ENCODE measurements at places on chromosomes 7 and 10. TPM values are rescaled to one million over a fixed set of nuclear protein-coding genes. Genes with fewer than 3 reads are reported as not detected.

DNA sequence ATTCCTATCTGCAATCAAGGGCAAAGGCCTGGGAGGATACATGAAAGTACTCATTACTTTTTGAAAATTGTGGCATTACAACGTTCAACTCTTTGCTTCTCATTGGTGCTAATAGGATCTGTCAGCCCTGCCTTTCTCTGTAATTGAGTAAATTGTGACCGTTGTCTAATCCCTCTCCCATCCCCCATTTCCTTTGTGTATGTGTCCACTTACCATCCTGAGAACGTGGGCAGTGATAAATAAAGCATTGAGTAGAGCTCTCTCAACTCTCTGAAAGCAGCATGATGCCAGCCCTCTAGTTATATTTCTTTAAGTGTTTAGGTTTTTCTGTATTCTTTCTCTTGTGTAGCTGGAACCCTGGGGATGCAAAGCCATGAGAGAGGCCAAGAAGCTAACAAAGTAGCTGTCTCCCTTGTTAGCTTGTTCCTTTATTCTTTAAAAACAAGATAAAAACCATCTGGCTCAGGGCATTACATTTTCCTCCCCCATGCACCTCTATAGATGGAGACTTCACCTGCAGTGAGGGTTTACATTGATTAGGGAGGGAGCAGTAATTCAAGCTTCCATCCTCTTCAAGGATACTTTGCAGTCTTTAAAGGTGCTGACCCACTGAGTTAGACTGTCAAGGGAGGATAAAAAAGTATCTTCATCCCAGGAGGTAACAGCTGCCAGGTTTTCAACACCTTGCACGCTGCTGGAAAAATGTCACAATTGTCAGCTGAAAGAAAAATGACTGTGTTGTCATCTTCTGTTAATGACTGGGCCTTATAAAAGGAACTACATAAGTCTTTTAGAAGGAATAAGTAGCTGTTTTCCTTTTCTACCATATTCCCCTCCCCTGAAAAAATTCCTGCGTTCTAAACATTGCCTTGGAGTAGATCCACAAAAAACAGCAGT lies 112.3 kb downstream of the BTRC start:
- DNase-seq, result no peak

DNA sequence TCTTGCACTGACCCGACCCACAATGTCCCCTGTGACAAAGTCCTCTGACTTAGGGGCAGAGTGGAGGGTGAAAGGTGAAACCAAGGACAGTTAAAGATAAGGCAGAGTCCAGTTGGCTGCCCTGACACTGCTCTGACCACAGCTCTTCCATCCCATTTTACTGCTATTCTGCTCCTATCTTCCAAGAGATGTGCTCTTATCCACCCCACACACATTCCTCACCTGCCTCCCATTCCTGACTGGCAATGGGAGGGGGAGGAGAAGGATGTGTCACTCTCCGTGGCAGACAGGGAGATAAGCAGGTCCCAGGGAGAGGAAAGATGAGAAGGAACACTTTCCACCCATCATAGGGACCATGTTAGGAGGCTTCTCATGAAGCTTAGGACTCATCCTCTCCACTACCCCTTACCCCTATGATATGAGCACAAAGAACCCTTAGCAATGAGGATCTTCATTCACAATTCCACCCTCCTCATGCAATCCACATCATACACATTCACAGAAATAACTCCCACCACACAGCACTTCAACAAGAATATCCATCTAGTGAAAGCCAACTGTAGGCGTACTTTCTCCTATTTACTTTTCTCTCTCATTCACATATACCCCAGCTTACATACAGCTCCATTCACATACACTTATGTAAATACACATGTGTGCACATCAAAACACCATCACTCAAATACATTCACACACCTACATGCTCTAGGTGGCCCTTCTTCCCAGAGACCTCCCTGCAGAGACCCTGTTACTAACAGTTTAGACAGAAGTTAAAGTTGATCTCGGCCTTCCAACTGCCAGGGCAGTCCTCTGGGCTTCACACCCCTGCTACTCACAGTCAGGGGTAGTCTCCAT lies 6.6 kb downstream of the SYNPO2L start:
- no peak for DNase-seq

DNA sequence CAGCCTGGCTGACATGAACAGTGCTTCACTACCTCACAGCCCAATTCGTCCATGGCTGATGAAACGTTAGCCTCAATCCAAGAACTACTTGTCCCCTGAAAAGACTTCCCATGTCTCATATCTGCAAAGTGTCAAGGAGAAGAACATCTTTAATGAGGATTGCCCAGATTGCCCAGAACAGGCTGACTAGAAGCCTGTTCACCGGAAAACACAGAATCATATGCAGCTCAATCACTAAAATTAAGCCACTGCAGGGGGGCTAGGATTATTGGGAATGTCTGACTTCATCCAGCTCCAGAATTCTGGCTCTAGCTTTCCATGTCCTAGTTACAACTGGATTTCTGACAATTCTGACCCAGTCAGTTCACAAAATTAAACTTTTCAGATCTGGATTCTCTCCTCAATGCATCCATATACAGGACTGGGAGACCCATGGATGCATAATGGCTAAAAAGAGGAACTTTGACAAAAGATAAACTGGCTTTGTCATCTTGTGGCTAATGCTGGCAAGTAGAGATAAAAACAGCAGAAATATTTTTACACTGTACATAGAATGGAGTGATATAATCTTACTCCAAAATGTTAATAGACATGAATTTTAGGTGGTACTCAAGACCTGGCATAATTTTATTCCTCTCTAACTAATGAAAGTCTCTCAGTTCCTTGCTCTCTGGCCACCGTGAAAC lies 467.0 kb upstream of the POT1 start:
- no peak for DNase-seq

DNA sequence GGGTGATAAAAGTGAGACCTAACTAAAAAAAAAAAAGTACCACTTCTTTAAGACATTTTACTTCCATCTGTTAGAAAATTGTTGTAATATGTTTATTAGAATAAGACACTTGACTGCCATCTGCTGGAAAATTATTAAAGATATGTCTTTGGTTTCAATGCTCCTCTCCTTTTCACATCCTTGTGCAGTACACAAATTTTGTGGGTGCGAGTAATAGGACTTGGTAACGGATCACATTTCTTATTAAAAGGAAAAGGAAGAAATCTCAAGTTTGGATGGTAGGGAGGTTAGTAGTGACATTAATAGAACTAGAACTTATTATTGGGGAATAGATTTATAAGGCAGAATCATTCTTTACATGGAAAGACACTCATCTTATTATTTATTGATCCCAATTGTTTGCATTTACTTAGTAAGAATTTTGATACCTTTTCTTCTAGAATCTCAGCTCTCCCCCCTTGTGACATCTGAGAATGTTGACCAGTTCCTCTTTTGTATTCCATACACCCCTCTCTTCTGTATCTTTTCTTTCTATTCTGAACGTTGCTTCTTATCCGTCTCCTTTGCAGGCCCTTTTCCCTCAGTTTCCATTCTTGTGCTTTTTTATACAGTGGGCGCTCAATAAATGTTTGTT lies 43.0 kb upstream of the RPA3 start:
- peak; percentile 49 for DNase-seq

DNA sequence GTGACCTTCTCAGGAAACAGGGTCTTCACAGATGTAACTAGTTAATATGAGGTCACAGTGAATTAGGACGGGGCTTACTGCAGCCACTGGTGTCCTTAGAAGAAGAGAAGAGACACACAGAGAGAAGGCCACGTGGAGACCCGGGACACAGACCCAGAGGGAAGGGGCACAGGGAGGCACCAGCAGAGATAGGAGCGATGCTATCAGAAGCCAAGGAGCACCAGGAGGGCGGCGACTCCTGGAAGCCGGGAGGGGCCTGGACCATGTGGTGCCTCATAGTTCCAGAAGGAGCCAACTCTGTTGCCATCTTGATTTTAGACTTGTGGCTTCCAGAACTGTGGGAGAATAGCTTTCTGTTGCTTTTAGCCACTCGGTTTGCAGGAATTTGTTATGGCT lies 505.9 kb downstream of the TCERG1L start:
- no peak for DNase-seq

GRCh38 chr10:71911296-71911953 lies 52.8 kb upstream of the CHST3 start:
- no peak for DNase-seq

DNA sequence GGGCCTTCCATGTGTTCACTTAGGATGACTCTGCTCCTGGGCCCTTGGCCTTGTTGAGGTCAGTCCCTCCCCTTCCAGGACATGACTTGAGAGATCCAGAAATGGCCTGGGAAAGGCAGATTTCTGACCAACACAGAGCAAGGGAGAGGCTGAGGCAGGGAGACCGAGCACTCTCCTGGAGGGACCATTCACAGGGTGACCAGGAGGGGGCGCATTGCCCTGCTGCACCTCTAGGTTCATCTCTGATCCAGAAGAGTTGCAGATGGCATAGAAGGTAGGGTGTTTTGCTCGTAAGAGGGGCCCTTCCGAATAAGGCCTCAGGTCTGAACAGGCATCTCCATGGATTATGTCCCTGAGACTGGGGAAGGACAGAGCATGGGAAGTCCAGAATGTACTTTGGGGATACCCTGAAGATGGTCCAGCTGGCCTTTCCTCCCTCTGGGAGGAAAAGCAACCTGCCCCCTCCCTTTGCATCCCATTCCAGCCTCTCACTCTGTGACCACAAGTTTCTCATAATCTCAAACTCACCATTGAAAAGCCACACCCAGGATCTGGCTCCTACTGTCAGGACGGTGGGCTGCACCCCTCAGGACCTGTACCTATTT lies 6.6 kb downstream of the DMBT1 start:
- no peak for DNase-seq

- no peak for DNase-seq
Observed at GRCh38 chr10:29067161-29067560, 221.7 kb upstream of the LYZL1 start.

- no peak for DNase-seq
Observed at GRCh38 chr7:48307041-48307714, 135.9 kb downstream of the ABCA13 start.

GRCh38 chr7:111987115-111987826 lies 218.9 kb downstream of the DOCK4 start:
- DNase-seq, result no peak

GRCh38 chr10:5400468-5401240 lies 4.0 kb downstream of the TUBAL3 start:
- no peak for DNase-seq

GRCh38 chr10:124010563-124011131 lies 82.8 kb downstream of the CHST15 start:
- DNase-seq, result no peak

GRCh38 chr10:16905320-16905719 lies 88.1 kb upstream of the RSU1 start:
- DNase-seq, result peak; percentile 92

GRCh38 chr10:124597846-124598165 lies 136.2 kb downstream of the LHPP start:
- no peak for DNase-seq

DNA sequence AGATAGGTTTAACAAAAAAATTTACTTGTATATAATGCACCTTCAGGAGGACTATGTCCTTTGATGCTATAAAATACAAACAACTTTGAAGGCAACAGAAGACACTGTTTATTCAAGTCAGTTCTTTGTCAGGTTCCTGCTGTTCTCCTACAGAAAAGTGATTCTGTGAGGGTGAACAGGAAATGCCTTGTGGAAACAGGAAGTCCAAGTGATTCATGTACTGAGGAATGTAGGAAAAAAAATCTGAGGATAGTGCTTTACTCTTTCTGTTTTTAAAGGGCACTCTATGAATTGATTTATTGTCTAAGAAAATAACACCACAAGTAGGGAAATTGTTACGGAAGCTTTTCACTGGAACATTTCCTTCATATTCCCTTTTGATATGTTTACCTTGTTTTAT lies 171.9 kb downstream of the HDAC9 start:
- DNase-seq, result peak; percentile 17

DNA sequence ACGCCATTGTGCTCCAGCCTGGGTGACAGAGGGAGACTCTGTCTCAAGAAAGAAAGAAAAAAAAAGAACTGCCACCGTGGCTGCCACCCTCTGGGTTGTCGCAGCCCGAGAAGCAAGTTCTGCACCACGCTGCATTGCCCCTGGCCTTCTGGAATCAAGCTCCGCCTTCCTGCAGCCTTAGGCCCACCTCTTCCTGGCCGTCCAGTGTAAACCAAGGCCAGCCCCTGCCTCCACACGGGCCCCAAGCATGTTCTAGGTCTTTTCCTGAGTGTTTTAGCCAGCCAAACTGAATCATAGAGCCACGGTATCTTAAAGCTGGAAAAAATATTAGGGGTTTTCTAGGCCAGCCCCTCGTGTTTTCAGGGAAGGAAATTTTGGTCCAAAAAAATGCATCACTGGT lies 188.9 kb downstream of the CCDC3 start:
- no peak for DNase-seq

ITPRID1 gene
- 0.62 TPM for polyA plus RNA-seq

FOXI2 gene
- polyA plus RNA-seq, result 0.24 TPM

ASB15 gene
- 2.0 TPM for polyA plus RNA-seq

FOXP2 gene
- polyA plus RNA-seq, result 10.3 TPM

PANK1 gene
- polyA plus RNA-seq, result 21.7 TPM

HABP2 gene
- 0.13 TPM for polyA plus RNA-seq

Data from muscle of back (tissue), 13 donors.